CD8-positive, alpha-beta memory T cell (primary cell): ENCODE measurements at places on chromosomes 16 and 17. TPM values are rescaled to one million over a fixed set of nuclear protein-coding genes. Genes with fewer than 3 reads are reported as not detected.

GSDMA gene
- not detected for total RNA-seq

KCNH6 gene
- total RNA-seq, result not detected

DNA sequence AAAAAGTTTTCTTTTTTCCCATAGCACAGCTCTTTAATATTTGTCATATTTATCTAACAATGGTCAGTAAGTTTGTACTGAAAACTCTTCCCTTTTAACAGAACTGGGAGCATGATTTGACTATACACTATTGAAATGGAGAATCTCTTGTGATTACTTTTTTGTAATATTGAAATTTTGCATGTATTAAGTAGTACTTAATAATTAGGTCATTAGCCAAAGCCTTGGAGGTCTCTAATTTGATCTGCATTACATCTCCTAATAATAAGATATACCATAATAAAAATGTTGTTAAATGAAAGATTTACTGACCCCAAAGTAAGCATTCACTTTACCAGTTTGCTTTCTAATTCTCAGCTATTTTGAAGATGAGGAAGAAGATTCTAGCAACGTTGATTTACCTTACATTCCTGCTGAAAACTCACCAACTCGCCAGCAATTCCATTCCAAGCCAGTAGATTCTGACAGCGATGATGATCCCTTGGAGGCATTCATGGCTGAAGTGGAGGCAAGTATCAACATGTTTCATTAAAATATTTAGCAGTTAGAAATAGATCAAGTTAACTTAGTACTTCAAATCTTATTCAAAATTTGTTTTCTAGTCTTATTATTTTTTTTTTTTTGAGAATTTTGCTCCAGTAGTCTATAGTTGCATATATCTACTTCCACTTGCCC, 18.2 kb downstream of the DDX42 start:
- no peak for DNase-seq

- DNase-seq, result no peak
Observed at GRCh38 chr17:5557485-5557884, 26.8 kb downstream of the NLRP1 start.

DNA sequence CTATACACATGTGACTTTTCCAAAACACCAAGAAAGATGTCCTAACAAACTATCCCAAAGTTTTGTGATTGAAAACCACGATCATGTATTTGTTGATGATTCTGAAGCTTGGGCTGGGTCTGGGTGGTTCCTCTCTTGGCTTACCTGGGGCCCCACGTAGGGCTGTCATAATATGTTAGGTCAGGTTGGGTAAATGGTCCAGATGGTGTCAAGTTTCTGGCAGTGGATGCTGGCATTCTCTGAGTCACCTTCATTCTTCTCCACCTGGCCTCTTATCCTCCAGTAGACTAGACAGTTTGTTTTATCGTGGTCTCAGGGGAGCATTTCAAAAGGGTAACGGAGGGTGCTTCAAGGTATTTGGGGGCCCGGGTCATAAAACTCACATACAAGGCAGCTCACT, 39.4 kb downstream of the SYCE1L start:
- DNase-seq, result no peak

- no peak for DNase-seq
Observed at GRCh38 chr17:65204001-65204400, 66.8 kb downstream of the RGS9 start.

- DNase-seq, result no peak
Observed at GRCh38 chr16:70592106-70592571, 54.2 kb upstream of the IL34 start.

PLXDC1 gene
- 2.5 TPM for total RNA-seq

GRCh38 chr17:75152922-75153779, 1.2 kb downstream of the JPT1 start:
- DNase-seq, result no peak

DNA sequence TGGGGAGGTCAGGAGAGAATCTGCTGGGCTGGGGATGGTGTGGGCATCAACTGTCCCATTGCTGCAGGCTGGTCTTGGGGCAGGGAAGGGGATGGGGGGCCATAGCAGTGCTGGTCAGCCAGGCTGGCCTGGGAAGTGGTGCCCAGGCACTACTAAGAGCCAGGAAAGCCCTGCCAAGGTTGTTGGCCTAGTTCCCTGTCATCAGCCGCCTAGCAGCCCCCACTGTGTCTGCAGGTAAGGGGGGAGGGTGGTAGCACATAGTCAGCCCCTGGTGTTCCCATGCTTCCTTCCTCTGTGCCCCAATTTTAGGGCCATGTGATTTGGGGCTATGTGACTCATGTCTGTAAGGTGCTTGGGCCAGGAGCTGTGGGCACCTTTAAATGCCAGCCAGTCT, 17.8 kb downstream of the GJD3 start:
- no peak for DNase-seq

DNA sequence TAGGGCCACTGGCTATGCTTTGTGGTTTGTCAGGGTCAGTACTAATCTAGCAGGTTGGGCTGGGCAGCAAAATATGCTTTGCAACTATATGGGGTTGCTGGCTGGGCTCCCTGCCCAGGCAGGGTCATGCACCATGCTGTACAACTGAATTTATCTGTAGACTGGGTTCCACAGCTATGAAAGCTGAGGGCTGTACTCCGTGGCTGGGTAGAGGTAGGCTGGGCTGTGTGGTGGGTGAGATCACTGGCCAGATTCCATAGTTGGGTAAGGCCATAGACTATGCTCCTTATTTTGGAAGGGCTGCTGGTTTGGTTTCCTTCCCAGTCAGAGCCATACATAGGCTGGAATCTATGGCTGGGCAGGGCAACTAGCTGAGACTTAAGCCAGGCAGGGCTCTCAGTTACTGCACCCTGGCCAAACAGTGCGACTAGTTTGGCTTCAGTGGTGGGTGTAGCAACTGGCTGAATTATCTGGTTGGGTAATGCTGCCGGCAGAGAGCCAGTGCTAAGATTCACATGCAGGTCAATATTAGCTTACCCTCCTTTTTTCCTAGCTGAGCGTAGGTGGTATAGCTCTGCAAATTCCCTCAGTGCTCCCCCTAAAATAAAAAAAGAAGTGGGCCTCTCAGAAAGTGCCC, 769.1 kb upstream of the CDH8 start:
- no peak for DNase-seq

DNA sequence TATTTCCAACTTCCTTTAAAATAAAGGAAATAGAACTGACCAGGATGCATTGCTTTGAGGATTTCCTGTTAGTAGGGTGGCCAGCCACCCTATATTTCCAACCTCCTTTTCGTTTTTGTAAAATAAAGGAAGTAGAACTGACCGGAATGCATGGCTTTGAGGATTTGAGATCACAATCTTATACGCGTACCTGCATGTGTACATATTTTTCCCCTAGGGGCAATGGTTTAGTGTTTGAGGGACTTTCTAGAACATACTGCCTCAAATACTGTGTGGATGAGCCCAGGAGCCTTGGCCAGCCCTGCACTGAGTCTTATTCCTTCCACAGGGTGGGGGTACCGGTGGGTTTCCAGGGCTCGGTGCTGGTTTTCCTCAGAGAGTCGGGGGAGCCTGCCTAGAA, 25.6 kb downstream of the MAPK8IP3 start:
- DNase-seq, result no peak

NOTUM gene
- total RNA-seq, result 0.33 TPM

- DNase-seq, result no peak
Observed at GRCh38 chr16:76964464-76965154, 226.4 kb upstream of the MON1B start.

HOXB9 gene
- total RNA-seq, result 2.6 TPM

- no peak for DNase-seq
Observed at GRCh38 chr17:81664051-81664470, 2.3 kb downstream of the OXLD1 start.

KCNJ18 gene
- total RNA-seq, result not detected

- DNase-seq, result no peak
Observed at GRCh38 chr16:58417035-58417434, 24.8 kb downstream of the GINS3 start.

GRCh38 chr17:13749891-13750235, 148.1 kb upstream of the HS3ST3A1 start:
- DNase-seq, result no peak

DNA sequence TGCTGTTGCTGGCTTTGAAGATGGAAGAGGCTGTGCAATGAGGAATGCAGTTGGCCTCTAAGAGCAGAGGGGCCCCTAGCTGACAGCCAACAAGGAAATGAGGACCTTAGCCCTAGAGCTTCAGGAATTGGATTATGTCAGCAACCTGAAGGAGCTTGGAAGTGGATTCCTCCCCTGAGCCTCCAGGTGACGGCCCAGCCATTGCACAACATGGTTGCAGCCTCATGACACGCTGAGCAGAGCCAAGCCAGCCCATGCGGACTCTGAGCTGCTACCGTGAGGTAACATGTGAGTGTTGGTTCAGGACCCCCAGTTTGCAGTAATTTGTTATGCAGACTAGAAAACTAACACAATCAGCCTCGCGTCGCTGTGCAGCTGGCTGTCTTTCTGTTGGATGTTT, 20.2 kb downstream of the CCDC42 start:
- no peak for DNase-seq

- DNase-seq, result no peak
Observed at GRCh38 chr17:61203671-61204131, 195.9 kb upstream of the TBX2 start.

DNA sequence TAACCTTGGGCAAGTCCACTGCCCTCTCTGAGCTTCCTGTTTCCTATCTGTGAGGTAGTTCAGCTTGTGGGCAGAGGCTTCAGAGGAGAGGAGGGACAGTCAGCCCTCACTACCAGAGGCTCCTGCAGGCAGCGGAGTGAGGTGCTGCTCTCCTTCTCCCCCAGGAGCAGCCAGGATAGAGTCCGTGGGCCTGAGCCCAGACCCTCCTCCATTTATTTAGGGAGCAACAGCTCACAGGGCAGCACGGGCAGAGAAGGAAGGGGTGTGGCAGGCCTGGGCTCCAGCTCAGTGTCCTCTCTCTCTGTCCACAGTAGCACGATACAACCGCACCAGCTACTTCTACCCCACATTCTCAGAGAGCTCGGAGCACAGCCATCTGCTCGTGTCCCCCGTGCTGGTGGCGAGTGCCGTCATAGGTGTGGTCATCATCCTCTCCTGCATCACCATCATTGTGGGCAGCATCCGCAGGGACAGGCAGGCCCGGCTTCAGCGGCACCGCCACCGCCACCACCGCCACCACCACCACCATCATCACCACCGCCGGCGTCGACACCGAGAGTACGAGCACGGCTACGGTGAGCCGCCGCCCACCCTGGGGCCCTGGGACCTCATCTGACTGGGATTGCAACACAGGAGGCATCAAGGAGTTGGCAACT, 42.3 kb downstream of the BEAN1 start:
- no peak for DNase-seq

GRCh38 chr16:83953796-83954576, 946 bp downstream of the OSGIN1 start:
- no peak for DNase-seq

GRCh38 chr16:57473906-57474305, 11.4 kb downstream of the POLR2C start:
- no peak for DNase-seq

GRCh38 chr16:54164789-54165173, 121.8 kb downstream of the IRX3 start:
- DNase-seq, result no peak

CPHXL2 gene
- total RNA-seq, result not detected

DNA sequence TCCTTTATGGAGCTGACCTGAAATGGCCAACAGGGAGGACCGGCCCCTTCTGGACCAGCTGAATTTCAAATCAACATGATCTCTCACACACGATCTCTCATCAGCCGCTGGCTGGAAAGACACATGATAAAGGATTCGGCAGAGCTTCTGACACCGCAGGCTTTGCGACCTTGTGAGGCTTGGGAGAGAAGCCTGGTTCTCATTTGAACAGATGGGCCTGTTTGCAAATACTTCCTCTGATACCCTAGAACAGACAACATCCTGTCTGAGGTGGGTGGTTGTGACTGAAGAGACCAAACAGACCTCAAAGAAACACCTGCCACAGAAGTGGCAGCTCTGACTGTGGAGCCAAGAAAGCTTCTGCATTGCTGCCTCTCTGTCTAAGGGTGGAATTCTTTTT, 77.9 kb upstream of the SDK2 start:
- no peak for DNase-seq

HS3ST2 gene
- total RNA-seq, result not detected

GRCh38 chr17:72850410-72851118, 241.9 kb downstream of the SLC39A11 start:
- DNase-seq, result no peak

DNA sequence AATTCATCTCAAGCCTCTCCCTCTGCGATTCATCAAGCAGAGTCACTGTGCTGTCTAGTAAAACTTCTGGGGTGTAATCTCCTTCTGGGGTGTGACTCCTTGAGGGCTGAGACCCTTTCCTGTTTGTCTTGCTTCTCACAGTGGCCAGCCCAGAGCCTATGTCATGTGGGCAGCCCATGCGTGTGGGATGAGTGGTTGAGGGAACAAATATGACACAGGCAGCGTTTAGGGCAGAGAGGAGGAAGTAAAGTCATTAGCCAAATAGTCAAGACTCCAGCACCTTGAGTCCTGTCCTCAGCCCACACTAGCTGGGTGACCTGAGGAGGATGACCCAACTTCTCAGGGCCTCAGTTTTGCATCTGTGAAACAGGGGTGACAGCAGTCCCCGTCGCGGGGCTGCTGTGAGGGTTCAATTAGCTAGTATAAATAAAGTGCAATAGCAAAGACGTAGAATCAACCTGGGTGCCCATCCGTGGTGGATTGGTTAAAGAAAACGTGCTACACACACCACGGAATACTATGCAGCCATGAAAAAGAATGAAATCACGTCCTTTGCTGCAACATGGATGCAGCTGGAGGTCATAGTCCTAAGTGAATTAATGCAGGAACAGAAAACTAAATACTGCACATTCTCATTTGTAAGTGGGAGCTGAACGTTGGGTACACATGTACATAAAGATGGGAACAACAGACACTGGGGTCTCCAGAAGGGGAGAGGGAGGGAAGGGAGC, 4.5 kb upstream of the ITGAX start:
- DNase-seq, result no peak

- DNase-seq, result no peak
Observed at GRCh38 chr16:27717726-27718125, 167.8 kb downstream of the KATNIP start.

DNA sequence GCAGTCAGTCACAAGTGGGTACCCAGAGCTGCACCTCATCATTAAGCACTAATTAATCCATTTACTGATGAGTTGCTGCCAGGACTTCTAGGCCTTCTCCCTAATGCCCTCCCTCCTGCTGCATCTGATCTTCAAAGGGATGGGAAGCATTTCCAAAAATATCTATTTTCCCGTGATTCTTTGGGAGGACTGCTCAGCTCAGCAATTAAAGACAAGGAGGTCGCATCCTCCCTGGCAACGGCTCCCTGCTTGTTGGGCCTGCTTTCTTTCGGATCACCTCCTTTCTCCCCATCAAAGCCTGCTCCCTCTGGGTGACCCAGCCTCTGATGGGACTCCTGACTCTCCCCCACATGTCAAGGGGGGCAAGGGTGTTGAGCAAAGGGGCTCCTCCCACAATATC, 26.0 kb upstream of the SPPL2C start:
- DNase-seq, result no peak

GRCh38 chr17:37045351-37045922, 96.7 kb downstream of the AATF start:
- no peak for DNase-seq

- peak; percentile 28 for DNase-seq
Observed at GRCh38 chr17:19755821-19756510, 7.9 kb upstream of the ALDH3A1 start.

GRCh38 chr16:22190081-22190775, 15.8 kb upstream of the EEF2K start:
- peak; percentile 97 for DNase-seq
